ENCODE measurements at places on chromosomes 16 and 17.

GRCh38 chr16:66240631-66241395, 125.7 kb upstream of the CDH5 start:
- DNase-seq, result no peak

DNA sequence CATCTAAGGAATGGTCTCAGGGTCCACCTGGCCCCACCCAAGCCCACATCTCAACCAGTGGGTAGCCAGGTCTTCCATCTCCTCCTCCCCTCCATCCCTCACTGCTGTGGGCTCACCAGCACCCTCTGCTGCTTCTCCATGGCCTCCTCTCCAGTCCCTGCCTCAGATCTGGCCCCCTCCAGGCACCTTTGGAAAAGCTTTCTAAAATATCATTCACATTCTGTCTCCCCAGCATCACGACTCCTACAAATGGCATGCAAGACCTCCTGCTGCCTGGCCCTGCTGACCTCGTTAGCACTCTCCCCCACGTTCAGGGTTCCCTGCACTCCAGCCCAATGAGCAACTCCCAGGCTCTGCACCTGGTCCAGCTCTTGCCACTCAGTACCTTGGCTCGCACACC, 13.7 kb downstream of the GLP2R start:
- no peak for DNase-seq

DNA sequence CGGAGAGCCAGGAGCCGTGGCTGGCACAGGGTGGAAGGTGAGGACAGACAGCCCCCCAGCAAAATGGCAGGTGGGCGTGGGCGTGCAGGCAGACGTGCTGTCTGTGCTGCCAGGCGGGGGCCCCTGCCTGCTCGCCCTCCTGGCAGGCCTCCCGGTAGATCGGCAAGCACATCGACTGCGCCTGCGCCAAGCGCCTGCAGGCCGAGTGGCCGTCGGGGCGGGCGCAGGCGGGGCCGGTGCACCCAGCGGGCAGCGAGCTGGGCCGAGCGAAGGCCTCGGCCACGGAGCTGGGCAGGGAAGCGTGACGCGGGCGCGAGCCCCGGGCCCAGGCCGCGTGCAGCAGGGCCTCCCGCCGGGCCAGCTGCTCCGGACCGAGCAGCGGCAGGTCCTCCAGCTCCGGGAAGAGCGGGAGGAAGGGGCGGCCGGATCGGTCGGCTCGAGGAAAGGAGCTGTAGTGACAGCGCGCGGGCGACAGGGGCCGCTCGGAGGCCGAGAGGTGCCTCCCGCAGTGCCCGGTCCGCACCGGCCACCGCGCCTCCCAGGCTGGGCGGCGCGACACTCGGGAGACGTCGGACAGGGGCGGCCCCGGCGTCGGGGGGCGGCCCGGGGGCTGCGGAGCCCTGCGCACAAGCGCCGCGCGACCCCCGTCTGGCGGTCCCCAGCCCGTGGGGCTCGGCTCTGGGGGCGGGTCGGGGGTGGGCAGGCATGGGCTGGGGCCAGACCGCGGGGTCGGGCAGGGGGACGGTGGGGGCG, 16.9 kb downstream of the GRIN2C start:
- DNase-seq, result no peak

GRCh38 chr16:67112591-67113399, 3.1 kb downstream of the PHAF1 start:
- DNase-seq, result no peak

GRCh38 chr17:64992325-64992802, 64.2 kb downstream of the GNA13 start:
- DNase-seq, result no peak

- DNase-seq, result no peak
Measured at GRCh38 chr17:73612031-73612472, 32.2 kb downstream of the SDK2 start.

GRCh38 chr17:9350080-9350479, 225.5 kb downstream of the STX8 start:
- no peak for DNase-seq

GRCh38 chr16:84443166-84443802, 61.2 kb downstream of the MEAK7 start:
- no peak for DNase-seq

DNA sequence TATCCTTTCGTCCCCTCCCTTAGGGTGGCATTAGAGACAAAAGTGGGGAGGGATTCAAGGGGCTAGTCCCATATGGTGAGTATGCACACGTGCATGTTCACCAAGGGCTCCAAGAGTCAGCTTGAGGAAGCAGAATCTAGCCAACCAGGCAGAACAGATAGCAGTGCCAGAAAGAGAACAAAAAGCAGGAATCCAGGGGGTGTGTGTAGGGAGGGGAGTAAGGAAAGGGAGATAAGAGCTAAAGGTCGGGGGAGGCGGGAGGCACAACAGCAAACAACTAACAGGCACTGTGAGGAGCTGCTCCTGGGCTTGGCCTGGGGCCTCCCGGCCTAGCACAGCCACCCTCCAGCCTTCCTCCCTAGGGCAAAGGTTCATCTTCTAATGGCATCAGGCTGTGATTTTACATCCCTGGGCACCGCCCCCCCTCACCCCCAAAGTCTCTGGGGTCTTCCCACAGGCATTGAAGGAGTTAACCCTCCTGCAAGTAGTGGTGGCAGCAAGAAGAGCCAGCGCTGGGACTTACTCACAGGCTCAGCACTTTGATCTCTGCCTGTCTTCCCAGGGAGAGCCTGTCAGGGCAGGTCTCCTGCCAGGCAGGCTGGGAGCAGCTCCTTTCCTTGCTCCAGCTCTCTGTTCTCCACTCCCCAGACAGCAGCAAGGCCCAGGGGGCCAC, 12.4 kb upstream of the SUPT4H1 start:
- no peak for DNase-seq

DNA sequence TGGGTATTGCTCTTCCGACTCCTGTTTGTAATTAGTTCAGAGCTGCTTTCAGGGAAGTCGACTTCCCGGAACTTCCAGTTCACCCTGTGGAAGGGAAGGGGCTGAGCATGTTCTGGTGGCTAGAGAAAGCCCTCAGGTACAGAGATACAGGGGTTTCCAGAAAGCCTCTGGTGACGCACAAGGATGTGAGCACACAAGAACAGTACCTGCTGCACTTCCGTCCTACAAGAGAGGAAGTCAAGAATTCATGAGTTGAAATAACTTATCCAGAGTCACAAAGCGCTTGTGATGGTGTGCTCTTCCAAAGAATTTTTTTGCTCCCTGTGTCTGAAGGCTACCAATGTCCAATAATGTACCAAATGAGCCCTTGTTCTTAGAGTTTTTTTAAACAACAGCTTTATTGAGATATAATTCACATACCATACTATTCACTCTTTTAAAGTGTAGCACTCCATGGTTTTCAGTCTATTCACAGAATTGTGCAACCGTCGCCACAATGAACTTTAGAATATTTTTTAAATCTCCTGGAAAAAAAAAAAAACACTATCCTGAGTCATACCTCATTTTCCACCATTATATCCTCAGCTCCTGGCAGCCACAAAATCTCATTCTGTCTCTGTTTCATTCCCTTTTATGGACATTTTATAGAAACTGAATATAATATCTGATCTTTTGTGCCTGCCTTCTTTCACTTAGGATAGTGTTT, 327.6 kb downstream of the CDH13 start:
- no peak for DNase-seq

DNA sequence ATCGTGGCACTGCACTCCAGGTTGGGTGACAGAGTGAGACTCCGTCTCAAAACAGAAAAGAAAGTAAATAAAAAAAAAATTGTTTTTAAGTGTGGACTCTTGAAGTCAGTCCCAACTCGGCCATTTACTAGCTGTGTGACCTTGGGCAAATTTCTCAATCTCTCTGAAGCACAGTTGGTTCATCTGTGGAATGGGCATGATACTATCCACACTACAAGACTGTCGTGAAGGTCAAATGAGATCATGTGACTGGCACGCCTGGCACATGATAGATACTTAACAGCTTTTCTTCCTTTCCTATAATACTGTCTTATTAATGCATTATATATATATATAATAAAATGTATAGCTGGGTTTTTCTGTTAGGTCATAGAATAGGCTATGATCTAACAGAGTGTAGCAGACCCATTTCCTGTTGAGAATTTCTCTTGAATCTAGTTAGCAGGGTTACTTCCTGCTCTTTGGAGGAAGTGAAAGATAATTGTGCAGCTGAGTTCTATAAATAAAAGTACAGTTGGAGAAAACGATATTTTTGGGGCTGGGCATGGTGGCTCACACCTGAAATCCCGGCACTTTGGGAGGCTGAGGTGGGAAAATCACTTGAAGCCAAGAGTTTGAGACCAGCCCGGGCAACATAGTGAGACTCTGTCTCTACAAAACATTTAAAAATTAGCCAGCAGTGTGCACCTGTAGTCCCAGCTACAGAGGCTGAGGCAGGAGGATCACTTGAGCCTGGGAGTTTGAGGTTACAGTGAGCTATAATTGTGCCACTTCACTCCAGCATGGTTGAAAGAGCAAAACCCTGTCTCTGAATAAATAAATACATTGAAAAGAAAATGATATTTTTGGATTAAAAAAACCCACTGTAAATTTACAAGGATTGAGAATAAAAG, 7.3 kb downstream of the MILR1 start:
- DNase-seq, result no peak

- DNase-seq, result no peak
Measured at GRCh38 chr16:21076186-21076883, 74.3 kb downstream of the DNAH3 start.

DNA sequence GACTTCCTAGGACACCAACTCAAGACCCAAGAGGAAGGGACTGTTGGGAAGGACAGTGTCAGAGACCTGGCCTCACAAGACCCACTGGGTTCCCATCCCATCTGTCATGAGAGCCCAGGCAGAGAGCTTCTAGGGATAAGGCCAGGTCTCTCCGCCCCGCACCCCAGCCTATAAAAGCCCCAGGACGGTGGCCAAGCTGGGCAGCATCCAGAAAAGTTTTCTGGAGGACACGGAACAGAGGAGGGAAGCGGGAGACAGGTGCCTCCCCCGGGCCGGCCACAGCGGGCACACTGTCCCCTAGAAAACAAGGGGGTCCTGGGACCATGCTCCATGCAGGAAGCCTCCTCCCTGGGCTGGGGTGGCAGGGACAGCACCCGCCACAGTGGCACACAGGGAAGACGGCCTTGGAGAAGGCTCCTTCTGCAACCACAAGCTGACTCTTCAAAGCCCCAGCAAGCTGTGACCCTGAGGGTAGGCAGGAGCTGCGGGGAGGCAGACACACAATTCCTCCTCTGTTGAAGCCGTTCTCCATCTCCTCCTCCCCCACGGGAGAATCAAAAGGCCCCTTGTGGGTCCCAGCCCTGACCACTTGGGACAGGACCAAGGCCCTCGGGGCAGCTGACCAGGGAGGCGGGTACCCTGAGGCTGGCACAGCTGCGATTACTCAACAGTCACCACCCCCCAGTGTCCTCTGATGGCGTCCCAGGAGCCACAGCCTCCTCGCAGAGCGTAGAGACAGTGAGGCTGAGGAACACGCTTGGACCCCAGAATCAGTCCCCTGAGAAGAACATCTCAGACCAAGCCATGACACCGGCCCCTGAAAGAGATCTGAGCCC, 26.1 kb downstream of the TRPV3 start:
- no peak for DNase-seq

GRCh38 chr17:9658593-9659211, 13.4 kb downstream of the USP43 start:
- no peak for DNase-seq

DNA sequence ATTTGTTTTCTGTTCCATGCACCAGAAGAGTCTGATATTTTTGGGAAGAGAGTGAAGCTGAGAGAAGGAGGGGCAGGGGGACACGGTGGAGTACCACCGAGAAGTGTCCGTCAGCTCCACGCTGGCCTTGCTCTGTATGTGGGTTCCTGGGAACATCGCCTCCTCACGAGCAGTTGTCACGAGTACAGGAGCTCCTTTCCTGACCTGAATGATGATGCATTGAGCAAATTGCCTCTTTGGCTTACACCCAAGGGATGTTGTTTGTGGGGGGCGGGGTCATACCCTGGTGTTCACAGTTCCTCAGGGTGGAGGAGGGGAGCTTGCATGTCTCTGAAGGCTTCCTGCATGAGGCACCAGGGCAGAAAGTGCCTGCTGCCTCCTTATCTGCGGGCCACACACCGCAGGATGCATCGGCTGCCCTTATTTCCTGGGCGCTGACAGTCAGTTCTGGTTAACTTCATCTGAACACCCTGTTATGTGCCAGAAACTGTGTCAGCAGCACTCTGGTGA, 36.2 kb downstream of the RGS9 start:
- DNase-seq, result no peak

GRCh38 chr17:57281887-57282286, 25.6 kb downstream of the MSI2 start:
- DNase-seq, result no peak
